Peyer's patch (tissue), 4 donors: ENCODE measurements at places on chromosomes 4 and X. TPM values are rescaled to one million over a fixed set of nuclear protein-coding genes. Genes with fewer than 3 reads are reported as not detected.
A peak's percentile ranks its signal among the peaks of the same experiment; 100 is the strongest.

DNA sequence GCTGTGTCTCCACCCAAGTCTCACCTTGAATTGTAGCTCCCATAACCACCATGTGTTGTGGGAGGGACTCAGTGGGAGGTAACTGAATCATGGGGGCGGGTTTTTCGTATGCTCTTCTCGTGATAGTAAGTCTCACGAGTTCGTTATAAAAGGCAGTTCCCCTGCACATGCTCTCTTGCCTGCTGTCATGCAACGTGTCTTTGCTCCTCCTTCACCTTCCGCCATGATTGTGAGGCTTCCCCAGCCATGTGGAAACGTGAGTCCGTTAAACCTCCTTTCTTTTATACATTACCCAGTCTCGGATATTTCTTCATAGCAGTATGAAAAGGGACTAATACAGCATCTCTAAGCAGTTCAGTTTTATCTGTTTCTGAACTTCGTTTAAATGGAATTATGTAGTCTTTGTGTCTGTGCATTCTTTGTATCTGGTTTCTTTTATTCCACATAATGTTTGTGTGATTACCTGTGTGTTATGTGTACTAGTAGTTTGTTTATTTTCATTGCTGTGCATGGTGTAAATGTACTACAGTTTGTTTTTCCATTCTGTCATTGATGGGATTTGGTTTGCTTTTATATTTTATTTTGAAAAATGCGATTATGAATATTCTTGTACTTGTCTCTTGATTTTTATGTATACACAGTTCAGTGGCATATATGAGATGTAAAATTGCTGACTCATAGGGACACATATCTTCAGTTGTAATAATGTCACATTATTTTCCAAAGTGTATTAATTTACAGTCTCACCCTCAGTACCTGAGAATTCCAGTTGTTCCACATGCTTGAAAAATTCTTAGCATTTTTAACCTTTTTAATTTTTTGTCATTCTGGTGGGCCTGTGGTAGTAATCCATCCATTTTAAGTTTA is 304.9 kb downstream of the GBA3 start:
- DNase-seq, result no peak

- peak; percentile 31 for DNase-seq
These were observed 2.1 kb upstream of the CYSLTR1 start for GRCh38 chrX:78329486-78329885.

GRCh38 chr4:182491719-182492118 is 248.5 kb downstream of the TENM3 start:
- no peak for DNase-seq

DNA sequence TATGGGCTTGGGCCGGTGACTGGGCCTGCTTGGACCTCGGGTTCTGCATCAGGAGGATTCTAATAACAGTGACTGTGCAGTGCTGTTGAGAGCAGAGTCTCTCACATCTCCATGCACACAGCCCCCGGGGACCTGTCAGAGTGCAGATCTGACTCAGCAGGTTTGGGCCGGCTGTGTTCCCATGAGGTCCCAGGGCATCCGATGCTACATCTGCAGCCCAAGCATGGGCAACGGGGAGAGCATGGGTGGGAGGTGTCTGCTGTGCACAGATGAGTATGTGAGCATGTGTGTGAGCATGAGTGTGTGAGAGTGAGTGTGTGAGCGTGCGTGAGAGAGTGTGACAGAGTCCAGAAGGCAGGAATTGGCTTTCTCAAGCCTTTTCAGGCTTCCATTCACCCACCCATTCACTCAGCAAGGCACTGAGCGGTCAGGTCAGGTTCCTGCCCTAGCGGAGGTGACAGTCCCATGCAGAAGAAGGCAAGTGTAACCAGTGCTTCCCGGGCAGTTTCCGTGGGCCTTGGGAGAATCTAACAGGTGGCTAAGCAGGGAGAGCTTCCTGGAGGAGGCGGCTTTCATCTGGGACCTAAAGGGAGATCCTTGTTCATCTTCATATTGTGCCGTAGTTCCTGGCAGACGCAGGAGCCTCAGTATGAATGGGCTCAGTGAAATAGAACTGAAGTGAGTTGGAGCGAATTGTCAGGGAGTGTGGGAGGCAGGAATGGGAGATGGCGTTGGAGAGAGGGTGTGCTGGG is 62.6 kb downstream of the SORCS2 start:
- no peak for DNase-seq

DNA sequence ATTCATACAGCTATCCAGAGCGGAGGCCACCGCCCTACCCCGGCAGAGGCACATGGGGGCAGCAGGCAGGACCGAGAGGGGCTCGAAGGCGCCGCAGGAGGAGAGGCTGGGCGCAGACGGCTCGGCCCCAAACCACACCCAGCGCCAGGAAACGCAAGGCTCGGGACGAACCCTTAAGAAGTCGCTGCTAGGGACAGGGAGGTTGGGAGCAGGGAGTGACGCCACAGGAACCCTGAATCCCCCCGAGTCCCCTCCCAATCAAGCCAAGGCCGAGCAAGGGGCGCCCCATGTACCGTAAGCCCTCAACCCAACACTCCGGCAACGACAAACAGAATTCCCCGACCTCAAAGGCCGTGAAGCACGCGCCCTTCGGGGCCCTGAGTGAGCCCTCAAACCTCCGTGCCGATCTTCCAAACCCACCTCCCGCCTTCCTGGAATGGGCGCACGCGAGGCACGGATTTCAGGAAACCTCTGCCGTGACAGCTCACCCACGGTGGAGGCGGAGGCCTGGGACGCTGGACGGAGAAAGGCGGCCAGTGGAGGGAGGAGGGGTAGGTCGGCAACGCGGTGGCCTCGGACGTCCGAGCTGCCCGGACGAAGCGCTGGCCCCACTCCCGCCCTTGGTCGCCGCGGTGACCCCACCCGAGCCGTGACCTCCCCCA is 1.8 kb downstream of the ZFYVE28 start:
- DNase-seq, result peak; percentile 73

The CLDN22 gene
- total RNA-seq, result not detected

The LETM1 gene
- 93.3 TPM for total RNA-seq

DNA sequence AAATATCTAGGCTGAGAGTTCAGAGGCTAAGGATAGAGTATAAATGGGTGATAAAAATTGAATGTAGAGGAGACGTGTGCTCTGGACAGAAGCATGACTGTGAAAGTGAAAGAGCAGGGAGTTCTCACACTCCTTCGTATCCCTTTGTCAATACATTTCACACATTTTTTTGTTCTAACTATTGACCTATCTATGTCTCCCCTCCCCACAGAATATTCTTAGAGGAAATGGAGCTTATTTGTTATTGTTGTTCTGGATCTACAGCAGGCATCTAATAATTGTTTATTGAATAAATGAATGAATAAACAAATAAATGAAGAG is 57.6 kb downstream of the ENPEP start:
- no peak for DNase-seq

The KLF8 gene
- 2.1 TPM for total RNA-seq

DNA sequence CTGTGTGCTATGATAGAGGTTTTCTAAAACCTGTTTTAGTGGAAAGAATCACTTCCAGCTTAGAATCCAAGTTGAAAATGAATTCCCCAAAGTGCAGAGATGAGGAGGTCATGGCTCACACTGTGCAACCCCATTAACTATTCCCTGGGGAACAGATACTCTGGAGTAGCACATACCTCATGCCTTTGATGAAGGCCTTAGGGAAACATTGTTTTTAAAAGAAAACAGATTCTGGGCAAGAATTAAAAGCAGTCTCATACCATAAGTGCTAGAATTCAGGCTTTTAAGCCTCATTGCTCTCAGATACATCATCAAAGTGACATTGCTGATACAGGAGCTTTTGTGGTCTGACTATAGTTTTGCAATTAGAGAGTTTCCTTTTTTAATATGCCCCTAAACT is 115.1 kb downstream of the NDST4 start:
- no peak for DNase-seq

DNA sequence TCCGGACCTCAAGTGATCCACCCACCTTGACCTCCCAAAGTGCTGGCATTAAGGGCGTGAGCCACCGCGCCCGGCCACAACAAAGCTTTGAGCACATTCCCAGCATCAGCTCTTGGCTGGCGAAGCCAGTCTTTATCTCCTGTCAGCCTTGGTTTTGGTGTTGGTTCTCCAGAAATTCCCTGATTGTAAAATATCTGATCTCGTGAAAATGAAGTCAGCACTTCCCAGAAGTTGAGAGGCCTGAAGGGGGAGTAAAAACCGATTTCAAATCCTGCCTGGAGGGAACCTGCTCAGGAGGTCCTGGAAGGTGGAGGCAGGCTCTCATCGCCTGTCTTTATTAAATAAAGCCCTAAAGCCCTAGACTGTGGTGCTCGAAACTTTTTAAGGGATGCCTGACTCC is 33.6 kb downstream of the PTTG2 start:
- DNase-seq, result no peak

DNA sequence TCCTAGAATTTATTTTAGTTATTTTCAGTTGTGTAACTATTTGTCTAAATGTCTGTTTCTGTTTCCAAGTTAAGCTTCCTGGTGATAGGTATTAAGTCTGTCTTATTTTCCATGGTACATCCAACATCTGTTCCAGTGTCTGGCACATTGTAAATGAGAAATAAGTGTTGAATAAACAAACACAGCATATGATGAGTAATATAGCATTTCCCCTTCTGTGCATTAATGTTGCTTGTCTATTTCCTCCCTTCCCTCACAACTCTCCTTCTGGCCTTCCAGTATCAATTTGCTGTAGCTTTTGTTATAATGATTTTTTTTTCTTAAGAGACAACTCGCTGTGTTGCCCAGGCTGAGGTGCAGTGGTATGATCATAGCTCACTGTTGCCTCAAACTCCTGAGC is 36.1 kb downstream of the COPS4 start:
- DNase-seq, result no peak

DNA sequence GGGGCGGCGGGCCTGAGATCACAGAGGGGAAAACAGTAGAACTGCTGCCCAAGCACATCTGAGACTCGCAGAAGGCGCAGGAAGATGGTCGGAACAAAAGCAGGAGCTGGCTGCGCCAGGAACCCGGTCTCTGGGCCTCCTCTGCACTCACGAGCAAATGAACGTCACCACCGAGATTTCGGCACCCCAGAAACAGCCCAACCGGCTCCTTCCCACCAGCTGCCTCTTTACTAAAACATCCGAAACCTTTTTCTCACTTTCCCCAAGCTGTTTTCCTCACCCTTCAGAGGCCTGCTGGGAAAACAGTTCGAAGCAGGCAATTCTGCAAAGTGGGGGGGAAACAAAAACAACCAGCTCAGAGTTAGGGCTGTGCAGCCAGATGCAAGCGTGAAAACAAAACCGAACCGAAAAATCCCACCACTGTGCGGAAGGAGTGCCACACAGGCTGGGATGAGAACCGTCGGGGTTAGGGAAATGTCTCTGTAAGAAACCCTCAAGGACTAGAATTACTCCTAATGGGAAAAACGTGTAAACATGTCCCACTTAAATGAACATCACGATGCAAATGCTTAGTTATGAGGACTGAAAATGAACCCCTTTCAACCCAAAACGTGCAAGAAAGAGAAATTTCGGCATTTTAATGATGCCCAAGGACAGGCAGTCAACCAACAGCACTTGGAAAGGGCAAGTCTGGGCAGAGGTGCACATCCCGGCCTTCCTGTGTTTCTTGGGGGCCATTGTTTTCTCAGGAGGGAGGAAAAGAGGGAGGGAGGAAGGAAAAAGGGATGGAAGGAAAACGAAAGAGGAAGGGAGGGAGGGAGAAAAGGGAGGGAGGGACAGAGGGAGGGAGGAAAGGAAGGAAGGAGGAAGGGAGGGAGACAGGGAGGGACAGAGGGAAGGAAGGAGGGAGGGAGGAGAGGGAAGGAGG is 15.8 kb downstream of the DHRSX start:
- no peak for DNase-seq

DNA sequence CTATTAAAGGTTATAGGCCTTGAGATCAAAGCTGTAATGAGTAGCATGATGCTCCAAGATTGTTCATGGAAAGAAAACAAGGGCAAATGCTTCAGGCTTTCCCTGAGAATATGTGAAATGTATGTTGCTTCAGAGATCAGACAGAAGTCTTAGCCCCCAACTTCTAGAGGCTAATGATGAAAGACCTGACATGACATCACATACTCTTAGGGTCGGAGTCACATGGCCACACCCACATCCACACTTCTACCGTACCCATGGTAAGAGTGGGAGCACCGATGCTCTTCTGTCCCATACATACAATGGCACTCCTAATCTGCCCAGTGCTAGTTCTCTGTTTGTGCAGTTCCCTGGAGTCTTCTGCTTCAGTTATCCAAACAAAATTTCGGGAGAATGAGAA is 111.9 kb upstream of the ACSL4 start:
- no peak for DNase-seq

DNA sequence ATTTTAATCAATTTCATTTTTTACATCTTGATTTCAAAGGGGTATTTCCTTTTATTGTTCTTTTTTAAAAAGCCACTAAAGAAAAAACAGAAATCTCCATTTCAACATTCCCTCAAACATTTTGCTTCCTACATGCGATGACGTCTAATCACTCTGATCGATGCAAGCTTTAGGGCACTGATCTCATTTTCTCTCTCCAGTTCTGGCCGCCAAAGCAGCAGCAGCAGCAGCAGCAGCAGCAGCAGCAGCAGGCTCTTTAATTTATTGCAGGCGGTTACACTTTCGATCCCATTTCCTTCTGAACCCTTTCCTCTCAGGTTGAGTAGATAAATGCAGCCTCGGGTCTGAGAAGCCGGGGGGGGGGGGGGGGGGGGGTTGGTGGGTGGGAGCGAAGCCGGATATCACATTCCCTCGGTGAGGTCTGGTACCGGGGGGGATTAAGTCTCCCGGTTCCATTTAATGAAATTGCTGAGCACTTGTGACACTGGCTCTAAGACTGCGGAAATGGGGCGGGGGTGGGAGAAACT is 3.4 kb upstream of the PCDH7 start:
- DNase-seq, result no peak

The GDPD2 gene
- 78.8 TPM for total RNA-seq

GRCh38 chr4:177242651-177243286 is 66.9 kb upstream of the NEIL3 start:
- no peak for DNase-seq

DNA sequence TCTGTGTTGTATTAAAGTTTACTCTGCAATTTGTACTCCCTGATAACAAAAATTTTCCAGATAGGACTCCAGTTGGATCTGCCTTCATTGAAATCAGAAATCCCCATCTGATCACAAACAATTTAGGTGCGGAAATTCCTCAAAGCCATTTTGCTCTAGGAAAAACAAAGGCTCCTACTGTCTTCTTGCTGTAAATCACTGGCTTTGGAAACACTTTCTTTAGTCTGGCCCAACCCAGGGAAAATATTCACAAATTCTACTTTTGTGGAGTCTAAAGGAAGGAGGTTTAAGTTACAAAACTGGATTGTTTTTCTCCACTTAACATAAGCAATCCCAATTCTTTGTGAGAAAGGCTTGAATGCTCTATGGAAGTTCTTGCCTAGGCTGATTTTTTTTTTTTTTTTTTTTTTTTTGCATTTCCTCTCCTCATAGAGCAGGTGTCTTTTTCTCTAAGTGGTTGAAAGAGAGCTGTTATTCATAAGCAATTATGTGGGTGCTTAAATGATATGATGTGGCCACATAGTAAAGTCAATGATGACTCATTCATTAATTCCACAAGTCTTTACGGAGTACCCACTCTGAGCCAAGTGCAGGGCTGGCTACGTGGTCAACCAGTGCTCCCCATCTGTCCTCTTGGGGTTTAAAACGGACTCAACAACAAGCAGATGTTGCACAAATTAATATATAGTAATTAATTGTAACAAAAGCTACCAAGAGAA is 261.4 kb downstream of the LDB2 start:
- no peak for DNase-seq

The LAGE3 gene
- total RNA-seq, result 8.5 TPM

The CXCL5 gene
- not detected for total RNA-seq

- DNase-seq, result no peak
These were observed 27.4 kb upstream of the SOD3 start for GRCh38 chr4:24768006-24768405.
